ENCODE measurements at places on chromosomes 5 and 9. TPM values are rescaled to one million over a fixed set of nuclear protein-coding genes. Genes with fewer than 3 reads are reported as not detected.

The B4GALT7 gene
- 32.1 TPM for total RNA-seq

The IL13 gene
- not detected for total RNA-seq

The CDH9 gene
- total RNA-seq, result not detected

DNA sequence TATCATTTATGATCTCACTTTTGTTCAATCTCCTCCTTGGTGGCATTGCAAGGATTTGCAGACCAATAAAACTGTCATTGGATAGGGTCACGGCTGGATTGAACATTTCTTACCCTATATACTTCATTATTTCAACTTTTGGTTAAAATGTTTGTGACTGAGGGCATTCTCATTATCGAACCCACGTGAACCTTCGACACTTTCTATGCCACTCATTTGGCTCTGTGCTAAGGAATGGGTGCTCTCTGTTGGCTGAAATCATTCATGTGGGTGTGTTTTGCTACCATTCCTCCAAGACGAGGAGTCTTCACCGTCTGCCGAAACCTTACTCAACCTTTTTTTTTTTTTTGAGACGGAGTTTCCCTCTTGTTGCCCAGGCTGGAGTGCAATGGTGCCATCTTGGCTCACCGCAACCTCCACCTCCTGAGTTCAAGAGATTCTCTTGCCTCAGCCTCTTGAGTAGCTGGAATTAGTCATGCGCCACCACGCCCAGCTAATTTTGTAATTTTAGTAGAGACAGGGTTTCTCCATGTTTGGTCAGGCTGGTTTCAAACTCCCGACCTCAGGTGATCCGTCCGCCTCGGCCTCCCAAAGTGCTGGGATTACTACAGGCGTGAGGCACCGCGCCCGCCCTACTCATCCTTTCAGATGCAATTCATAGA lies 62.5 kb downstream of the CSNK1A1 start:
- no peak for DNase-seq

DNA sequence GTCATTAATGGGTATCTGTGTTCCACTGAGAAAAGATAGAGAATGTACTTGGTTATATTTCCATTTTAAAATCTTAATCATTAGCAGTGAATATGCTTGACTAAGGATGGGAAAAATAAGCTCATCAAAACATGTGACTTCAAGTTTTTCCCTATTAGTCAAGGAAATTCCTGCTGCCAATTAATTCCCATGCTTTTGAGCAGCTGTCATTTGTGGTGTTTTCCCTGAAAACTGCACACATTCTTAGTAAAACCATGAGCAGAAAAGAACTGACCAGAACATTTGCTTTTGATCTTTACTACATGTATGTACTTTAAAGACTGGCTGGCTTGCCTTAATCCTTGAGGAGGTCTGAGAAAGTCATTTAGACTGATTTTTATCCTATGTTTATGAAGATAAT lies 75.2 kb downstream of the AOPEP start:
- DNase-seq, result no peak

GRCh38 chr5:9832921-9833320 lies 202.8 kb upstream of the TAS2R1 start:
- DNase-seq, result no peak

- no peak for DNase-seq
These were observed 19.6 kb downstream of the TENT4A start for GRCh38 chr5:6732634-6733410.

GRCh38 chr9:38280251-38280800 lies 112.2 kb upstream of the ALDH1B1 start:
- no peak for DNase-seq

- no peak for DNase-seq
These were observed 71.8 kb downstream of the SYK start for GRCh38 chr9:90873422-90873821.

- DNase-seq, result no peak
These were observed 194.8 kb downstream of the SPOCK1 start for GRCh38 chr5:137304226-137304874.
